Skin of body (tissue), 3 donors: ENCODE measurements at places on chromosomes 3 and 15. TPM values are rescaled to one million over a fixed set of nuclear protein-coding genes. Genes with fewer than 3 reads are reported as not detected.

HRH1 gene
- 10.1 TPM for total RNA-seq

GATM gene
- 132 TPM for total RNA-seq

OCA2 gene
- 1.4 TPM for total RNA-seq

U2SURP gene
- total RNA-seq, result 93.0 TPM

ECE2 gene
- not detected for total RNA-seq

ADAMTSL3 gene
- total RNA-seq, result 16.9 TPM

KNG1 gene
- total RNA-seq, result not detected

PIGZ gene
- total RNA-seq, result 1.8 TPM

WDR5B gene
- 4.4 TPM for total RNA-seq

CCR9 gene
- not detected for total RNA-seq

TF gene
- 43.0 TPM for total RNA-seq

TSC22D2 gene
- 28.0 TPM for total RNA-seq

MGLL gene
- 32.7 TPM for total RNA-seq

SLC12A1 gene
- total RNA-seq, result not detected

FOXB1 gene
- total RNA-seq, result not detected

NANOGP8 gene
- total RNA-seq, result 0.89 TPM

PAQR5 gene
- total RNA-seq, result 7.2 TPM

ZBTB47 gene
- total RNA-seq, result 13.3 TPM

SPRED1 gene
- total RNA-seq, result 57.2 TPM

OR5K2 gene
- not detected for total RNA-seq

DISP2 gene
- 0.79 TPM for total RNA-seq

LMAN1L gene
- total RNA-seq, result 0.20 TPM

CHL1 gene
- total RNA-seq, result 19.8 TPM

PSTPIP1 gene
- 4.3 TPM for total RNA-seq

FEZF2 gene
- not detected for total RNA-seq

SEMA3B gene
- 21.8 TPM for total RNA-seq

CCDC54 gene
- not detected for total RNA-seq

FBXO40 gene
- total RNA-seq, result 0.59 TPM

BDH1 gene
- 13.0 TPM for total RNA-seq

PPARG gene
- 72.8 TPM for total RNA-seq

DPPA2 gene
- total RNA-seq, result not detected

ARRDC4 gene
- total RNA-seq, result 25.4 TPM

GOLGA8T gene
- 0.79 TPM for total RNA-seq

GHSR gene
- total RNA-seq, result not detected

TRH gene
- total RNA-seq, result not detected

SEMA5B gene
- 8.6 TPM for total RNA-seq

SEMA7A gene
- 11.7 TPM for total RNA-seq

ZNF148 gene
- 25.9 TPM for total RNA-seq

AMOTL2 gene
- 46.8 TPM for total RNA-seq

DET1 gene
- 8.0 TPM for total RNA-seq

PARP15 gene
- 0.99 TPM for total RNA-seq

LMOD3 gene
- 8.9 TPM for total RNA-seq

CHRFAM7A gene
- 1.4 TPM for total RNA-seq

TEX55 gene
- not detected for total RNA-seq

TRIM59 gene
- 17.1 TPM for total RNA-seq

MFAP1 gene
- total RNA-seq, result 20.3 TPM

THRB gene
- 18.1 TPM for total RNA-seq

CDC25A gene
- total RNA-seq, result 3.4 TPM

RGMA gene
- total RNA-seq, result 10.4 TPM

ALG1L2 gene
- not detected for total RNA-seq

C3orf20 gene
- not detected for total RNA-seq

HYPK gene
- total RNA-seq, result 14.4 TPM

CILP gene
- total RNA-seq, result 24.4 TPM

IQCH gene
- total RNA-seq, result 0.89 TPM
